ENCODE measurements at places on chromosomes 13 and 19.
A peak's percentile ranks its signal among the peaks of the same experiment; 100 is the strongest.

DNA sequence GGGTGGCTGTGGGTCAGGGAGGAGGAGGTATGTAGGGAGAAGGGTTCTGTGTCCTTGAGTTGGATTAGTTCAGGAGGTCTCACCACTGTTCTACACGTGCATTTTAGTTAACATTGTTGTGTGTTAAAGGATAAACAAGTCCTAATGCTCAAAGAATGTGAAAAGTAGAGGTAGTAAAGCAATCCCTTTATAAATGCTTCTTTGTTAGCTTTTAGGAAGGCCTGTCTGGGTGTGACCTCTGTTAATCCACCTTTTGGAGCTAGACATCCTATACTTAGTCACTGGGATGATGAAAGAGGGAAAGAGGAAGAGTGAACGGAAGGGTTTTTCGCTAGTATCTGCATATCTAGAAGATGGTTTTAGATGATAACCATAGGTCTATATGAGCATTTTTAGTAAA lies 42.2 kb upstream of the FLT1 start:
- DNase-seq = no peak

DNA sequence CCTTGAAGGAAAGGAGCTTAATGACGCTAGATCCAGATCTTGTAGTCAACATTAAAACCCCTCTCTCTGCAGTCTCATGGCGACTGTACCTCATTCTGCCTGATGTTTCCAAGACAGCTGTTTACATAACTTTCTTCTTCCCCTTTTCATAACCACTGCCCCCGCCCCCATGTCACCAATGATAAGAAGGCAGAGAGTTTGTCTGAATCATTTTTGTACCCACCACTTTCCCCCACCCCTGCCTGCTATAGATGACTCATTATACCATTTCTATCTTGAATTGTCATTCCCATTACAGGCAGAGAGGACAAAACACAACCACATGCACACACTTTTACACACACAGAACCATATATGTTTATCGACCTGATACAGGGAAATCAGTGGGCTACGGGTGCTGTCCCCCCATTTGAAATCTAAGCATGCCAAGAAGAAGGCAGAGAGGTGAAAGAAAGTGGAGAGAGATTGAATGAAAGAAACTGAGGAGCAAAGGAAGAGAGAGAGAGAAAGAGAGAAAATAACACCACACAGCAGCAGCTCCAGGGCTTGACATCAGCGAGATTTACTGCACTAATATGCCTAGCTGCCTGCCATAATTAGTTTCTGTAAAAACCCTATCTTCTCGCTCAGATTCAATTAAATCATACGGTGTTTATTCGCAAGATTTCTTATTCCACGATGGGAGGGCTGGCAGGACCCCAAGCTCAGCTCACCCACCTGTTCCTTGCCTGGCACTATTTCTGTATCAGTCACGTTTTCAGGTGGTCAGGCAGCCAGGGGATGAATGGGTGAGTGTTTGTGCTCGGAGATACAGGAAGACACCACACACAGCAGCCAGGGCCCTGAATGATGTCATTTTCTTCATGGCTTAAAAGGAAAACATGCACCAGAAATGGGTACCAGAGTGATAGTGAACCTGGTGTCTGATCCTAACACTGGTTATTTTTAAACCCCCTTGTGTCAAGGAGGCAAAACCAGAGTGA lies 114.3 kb upstream of the SERP2 start:
- peak; percentile 82 for DNase-seq

- DNase-seq = no peak
Measured at GRCh38 chr13:104641309-104641708, 1575.1 kb upstream of the SLC10A2 start.

- DNase-seq = no peak
Measured at GRCh38 chr19:47509170-47509847, 5.6 kb downstream of the NAPA start.

- no peak for DNase-seq
Measured at GRCh38 chr19:47272448-47273312, 2.0 kb upstream of the INAFM1 start.

DNA sequence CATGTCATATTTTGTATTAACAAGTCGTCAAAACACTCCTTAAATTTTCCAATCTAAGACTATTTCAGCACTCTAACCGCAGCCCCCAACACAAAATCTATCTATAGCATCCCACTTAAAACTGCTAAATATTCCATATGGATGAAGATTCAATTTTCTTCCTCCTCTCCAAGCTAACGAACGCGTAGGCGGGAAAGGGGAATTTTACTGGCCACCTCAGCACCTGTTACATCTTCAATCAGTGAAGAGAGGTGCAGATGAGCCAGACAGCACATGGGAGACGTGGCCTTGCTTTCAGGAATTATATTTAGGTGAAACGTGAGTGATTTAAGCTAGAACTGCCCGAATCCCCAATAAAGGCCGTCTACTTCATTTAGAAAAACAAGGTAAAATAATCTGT lies 1.1 kb downstream of the RBM26 start:
- DNase-seq = peak; percentile 27

GRCh38 chr19:29663861-29664752 lies 1.2 kb upstream of the PLEKHF1 start:
- no peak for DNase-seq

GRCh38 chr13:50611117-50611781 lies 232.2 kb downstream of the DLEU7 start:
- peak; percentile 16 for DNase-seq

DNA sequence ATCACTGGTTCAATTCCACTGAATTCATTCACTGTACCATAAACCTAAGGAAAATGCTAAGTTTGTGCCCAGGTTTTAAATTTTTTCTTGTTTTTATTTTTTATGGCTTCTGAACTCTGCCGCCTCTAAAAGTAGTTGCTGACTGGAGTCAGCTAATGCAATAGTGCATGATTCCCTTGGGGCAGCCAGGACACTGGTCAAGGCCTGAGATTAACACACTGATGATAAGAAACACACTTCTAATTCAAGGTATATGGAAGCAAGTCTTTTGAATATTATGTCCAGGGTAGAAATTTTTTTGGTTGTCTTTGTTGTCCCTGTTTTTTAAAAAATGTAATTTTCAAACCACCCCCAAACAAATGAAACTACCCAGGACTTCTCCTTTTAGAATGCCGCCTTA lies 72.2 kb downstream of the CDADC1 start:
- DNase-seq = no peak

DNA sequence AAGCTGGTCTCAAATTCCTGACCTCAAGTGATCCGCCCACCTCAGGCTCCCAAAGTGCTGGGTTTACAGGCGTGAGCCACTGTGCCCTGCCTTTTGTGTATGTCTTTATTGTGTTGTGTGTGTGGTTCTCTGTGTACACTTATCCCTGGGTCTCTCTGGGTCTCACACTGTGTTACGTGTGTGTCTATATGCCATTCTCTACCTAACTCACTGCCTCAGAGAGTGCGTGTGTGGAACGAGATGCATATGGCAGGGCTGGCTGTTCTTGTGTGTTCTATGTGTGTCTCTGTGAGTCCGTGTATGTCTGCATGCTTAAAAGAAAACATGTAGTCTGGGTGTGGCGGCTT lies 10.5 kb downstream of the FOXA3 start:
- DNase-seq = no peak

- DNase-seq = peak; percentile 52
Measured at GRCh38 chr13:25971459-25972145, 80.2 kb downstream of the SHISA2 start.

DNA sequence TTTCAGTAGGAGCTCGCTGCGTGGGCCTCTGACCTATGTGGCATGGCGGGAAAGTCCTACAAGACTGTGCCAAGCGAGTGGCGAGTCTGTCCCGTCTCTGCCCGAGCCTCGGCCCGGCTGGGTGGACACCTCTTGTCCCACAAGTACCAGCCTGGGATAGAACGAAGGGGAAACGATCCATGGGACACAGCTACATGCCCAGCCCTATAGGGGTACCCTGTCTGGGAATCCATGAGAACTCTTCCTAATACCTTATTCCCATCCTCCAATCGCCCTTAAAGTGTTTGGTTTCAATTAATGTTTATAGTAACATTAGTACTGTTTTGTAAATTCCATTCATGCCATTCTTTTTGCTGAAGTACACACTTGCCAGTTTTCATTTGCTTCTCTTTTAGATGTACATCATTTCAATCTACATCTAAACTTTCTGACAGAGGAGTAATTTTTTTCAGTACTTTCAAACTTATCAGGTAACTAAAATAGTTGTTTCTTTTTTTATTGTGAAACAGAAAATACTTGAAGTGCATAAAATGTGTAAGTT lies 667 bp upstream of the ZNF790 start:
- DNase-seq = no peak

DNA sequence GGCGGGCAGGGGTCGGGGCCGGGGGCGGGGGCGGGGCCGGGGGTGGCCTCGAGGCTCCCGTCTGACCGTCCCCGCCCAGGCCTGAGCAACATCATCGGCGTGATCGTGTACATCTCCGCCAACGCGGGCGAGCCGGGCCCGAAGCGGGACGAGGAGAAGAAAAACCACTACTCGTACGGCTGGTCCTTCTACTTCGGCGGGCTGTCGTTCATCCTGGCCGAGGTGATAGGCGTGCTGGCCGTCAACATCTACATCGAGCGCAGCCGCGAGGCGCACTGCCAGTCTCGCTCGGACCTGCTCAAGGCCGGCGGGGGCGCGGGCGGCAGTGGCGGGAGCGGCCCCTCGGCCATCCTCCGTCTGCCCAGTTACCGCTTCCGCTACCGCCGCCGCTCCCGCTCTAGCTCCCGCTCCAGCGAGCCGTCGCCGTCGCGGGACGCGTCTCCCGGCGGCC lies 9.4 kb upstream of the CACNG6 start:
- DNase-seq = no peak

Measured in activated T-cell treated with anti-CD3 and anti-CD28 coated beads, Interleukin-2, amount 50 U/mL, for 72 hours (primary cell).